IMR-90 (cell line): ENCODE measurements at places on chromosomes 7 and 10. TPM values are rescaled to one million over a fixed set of nuclear protein-coding genes. Genes with fewer than 3 reads are reported as not detected.

GRCh38 chr7:121113288-121113687, 124.8 kb downstream of the CPED1 start:
- H3K36me3 ChIP-seq, result no peaks in the 10 kb centered on the region; the same call in 1 of the 2 replicates
- peak; percentile 70 for DNase-seq
- no peak overlapping the region for H3K27ac ChIP-seq
- H3K4me3 ChIP-seq, result no peak overlapping the region
- peaks cover 9% of the 10 kb centered on the region for H3K4me1 ChIP-seq

DNA sequence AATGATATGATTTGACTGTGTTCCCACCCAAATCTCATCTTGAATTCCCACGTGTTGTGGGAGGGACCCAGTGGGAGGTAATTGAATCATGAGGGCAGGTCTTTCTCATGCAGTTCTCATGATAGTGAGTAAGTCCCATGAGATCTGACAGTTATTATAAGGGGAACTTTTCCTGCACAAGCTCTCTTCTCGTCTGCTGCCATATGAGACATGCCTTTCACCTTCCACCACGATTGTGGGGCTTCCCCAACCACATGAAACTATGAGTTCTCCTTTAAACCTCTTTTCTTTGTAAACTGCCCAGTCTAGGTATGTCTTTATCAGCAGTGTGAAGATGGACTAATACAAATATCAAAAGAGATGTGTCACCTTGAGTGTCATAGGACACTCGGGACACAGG, 502.7 kb upstream of the PODXL start:
- H3K27me3 ChIP-seq, result peaks cover 2% of the 10 kb centered on the region
- no peaks in the 10 kb centered on the region for H3K36me3 ChIP-seq
- H3K27ac ChIP-seq, result no peak overlapping the region
- DNase-seq, result no peak
- H3K4me1 ChIP-seq, result no peaks in the 10 kb centered on the region; the same call in 1 of the 2 replicates
- no peak overlapping the region for H3K4me3 ChIP-seq

- H3K4me3 ChIP-seq, result no peak overlapping the region
- H3K27ac ChIP-seq, result no peak overlapping the region
- H3K36me3 ChIP-seq, result no peaks in the 10 kb centered on the region
- H3K27me3 ChIP-seq, result no peaks in the 10 kb centered on the region
- no peak for DNase-seq
Measured at GRCh38 chr10:31607481-31607880, 288.5 kb downstream of the ZEB1 start.

DNA sequence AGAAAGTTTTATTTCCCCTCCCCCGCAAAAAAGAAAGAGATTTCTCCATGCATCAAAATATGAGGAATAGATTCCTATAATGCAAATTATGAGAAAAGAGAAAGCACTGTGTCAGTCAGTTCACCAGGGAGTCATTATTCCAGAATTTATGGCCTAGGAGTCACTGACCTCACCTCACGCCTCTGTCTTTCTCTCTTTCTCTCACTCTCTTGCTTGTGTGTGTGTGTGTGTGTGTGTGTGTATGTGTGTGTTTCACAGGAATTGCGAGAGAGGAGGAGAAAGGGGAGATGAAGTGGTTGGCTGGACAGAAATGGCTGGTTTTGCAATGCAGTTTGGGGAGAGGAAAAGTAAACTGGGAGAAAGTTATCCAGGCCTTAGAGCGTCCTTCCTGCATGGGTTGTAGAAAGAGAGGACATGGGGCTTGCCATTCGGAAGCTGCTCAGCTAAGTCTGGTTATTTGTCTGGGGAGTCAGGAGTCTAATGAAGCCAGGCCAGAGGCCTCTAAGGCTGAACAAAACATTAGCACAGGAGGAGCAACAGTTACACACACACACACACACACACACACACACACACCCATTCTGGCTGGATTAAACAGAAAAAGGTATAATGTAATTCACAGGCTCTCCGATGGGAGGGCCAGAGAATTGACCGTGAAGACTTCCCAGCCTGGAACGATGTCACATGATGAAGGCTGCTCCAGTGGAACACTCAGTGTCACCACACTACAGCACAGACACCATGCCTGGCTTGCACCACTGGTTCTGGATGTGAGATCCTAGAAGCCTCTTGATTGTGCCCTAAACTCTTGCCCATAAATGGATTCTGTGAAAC, 12.8 kb upstream of the FFAR4 start:
- H3K27me3 ChIP-seq, result peaks cover 4% of the 10 kb centered on the region
- H3K4me1 ChIP-seq, result no peaks in the 10 kb centered on the region
- H3K27ac ChIP-seq, result no peak overlapping the region
- no peaks in the 10 kb centered on the region for H3K36me3 ChIP-seq
- DNase-seq, result no peak

GRCh38 chr7:14698239-14698638, 204.3 kb downstream of the DGKB start:
- H3K27ac ChIP-seq, result no peak overlapping the region
- H3K4me3 ChIP-seq, result no peak overlapping the region
- DNase-seq, result no peak
- H3K36me3 ChIP-seq, result no peaks in the 10 kb centered on the region

- H3K27ac ChIP-seq, result no peak overlapping the region
- H3K36me3 ChIP-seq, result no peaks in the 10 kb centered on the region
- DNase-seq, result no peak
- H3K4me3 ChIP-seq, result no peak overlapping the region
Measured at GRCh38 chr10:132938472-132939339, 3.7 kb downstream of the CFAP46 start.

- no peak overlapping the region for H3K4me3 ChIP-seq
- no peaks in the 10 kb centered on the region for H3K4me1 ChIP-seq
- H3K27ac ChIP-seq, result no peak overlapping the region
Measured at GRCh38 chr10:65413001-65413400, 1512.8 kb upstream of the LRRTM3 start.

GRCh38 chr7:151241755-151242096, 6.8 kb downstream of the SMARCD3 start:
- DNase-seq, result no peak
- H3K36me3 ChIP-seq, result peaks cover 60% of the 10 kb centered on the region
- no peak overlapping the region for H3K27ac ChIP-seq
- peaks cover 15% of the 10 kb centered on the region; the same call in 1 of the 2 replicates for H3K4me1 ChIP-seq
- no peak overlapping the region for H3K4me3 ChIP-seq

Gene FAM25C
- total RNA-seq, result not detected in 2 replicates

Gene C10orf67
- total RNA-seq, result 0.18 and 0.28 TPM in 2 replicates
